SK-MEL-5 (cell line): ENCODE measurements at places on chromosomes 2 and 18. TPM values are rescaled to one million over a fixed set of nuclear protein-coding genes. Genes with fewer than 3 reads are reported as not detected.

GRCh38 chr2:179096090-179096489 lies 46.2 kb upstream of the CCDC141 start:
- no peak for DNase-seq

Gene B3GNT7
- total RNA-seq = 20.2 and 21.5 TPM in 2 replicates

Gene EGR4
- total RNA-seq = not detected in 2 replicates

Gene FAM124B
- total RNA-seq = 0.13 TPM in 1 of 2 replicates, not detected in the other
